ENCODE measurements at places on chromosomes 1 and 21.
A peak's percentile ranks its signal among the peaks of the same experiment; 100 is the strongest.

- no peak for DNase-seq
Measured at GRCh38 chr1:153677718-153678518, 570 bp upstream of the NPR1 start.

DNA sequence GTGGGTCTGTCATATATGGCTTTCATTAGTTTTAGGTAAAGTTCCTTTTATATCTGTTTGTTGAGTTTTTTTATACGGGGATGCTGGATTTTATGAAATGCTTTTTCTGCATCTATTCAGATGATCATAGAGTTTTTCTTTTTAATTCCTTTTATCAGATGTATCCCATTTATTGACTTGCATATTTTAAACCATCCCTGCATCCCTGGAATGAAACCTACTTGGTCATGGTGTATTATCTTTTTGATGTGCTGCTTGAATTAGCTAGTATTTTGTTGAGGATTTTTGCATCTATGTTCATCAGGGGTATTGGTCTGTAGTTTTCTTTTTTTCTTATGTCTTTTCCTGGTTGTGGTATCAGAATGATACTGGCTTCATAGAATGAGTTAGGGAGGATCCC, 118.0 kb downstream of the NME7 start:
- no peak for DNase-seq

DNA sequence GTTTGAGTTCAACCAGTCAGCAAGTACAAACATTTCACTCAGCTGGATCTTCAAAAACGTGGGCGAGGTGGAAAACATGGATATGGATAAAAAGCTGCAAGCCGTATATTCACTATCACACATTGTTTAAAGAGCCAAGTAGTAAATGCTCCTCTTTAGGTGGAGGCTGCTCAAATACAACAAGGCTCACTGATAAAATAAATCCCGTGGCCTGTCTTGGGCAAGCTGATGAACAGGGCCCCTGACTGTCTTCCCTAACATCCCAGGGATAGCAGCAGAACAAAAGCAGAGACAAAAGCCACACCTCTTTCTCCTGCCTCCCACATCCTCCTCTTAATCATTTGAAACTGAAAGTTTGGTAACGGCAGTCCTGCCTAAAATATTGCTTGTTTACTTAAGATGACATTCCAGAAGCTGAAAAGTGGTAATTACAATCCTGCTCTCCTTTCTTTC, 357.7 kb downstream of the TTLL7 start:
- DNase-seq, result no peak

- no peak for DNase-seq
Measured at GRCh38 chr1:174153825-174154107, 5.6 kb upstream of the RABGAP1L start.

DNA sequence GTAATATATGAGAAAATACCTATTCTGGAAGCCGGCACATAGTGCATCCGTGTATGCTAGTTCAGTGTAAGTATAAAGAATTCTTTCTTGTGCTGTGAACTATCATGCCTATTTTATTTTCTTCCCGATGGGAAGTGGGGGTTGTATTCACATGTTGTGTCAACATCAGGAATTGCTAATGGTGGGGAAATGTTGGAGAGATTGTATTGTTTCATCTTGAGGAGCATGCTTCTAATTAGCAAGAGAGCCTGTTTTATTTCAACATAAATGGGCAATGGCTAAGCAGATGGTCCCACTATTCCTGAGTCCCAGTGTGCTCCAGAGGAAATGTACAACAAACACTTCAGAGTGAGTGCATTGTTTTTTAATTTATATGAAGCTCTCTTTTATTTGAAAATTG, 485.2 kb downstream of the PLPP3 start:
- DNase-seq, result no peak

DNA sequence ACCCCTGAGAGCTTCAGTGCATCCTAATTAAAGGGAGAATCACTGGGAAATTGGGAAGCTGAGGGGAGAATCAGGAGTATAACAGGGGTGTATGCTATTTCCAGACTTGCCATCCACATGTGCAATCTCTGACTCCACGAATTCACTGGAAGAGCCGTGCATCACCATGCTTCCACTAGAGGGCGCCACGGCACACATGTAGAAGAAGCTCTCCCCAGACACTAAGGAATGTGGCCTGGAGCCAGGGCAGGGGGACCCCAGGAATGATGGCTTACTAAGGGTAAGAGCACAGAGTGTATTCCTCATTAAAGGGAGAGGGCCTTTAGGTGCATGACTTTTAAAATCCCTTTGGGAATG, 81.5 kb downstream of the ABCA4 start:
- DNase-seq, result peak; percentile 23

DNA sequence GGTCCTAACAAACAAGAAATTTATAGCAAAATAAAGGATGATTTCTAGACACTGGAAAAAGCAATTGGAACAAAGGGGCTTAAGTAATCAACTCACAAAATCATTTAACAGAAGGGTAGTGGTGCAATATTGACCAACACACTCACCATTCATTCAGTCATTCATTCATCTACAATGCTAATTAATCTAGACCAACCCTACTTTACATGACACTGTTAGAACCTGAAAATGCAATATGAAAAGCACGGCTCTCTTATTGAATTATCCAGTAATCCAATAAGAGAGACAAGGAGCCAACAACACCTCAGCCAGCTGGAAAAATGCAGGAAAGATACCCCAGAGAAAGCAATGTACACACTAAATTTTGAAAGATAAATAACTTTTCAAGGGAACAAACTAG, 310.8 kb upstream of the NR5A2 start:
- no peak for DNase-seq

DNA sequence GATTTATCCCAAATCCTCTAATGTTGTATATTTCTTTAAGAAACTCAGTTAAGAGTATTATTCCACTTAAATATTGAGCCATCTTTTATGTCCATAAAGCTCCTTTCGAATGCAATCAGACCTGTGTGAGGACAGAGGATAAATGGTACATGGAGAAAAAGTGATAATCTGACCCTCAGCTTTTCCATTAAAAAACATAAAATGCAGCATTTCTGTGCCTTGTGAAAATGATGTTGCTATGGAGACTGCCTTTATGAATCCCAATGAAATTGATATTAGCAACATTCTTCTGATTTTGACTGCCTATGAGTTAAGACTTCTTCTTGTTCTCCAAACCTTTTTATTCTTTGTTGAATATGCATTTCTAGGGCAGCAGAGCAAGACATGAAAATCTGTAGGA, 44.1 kb upstream of the CYYR1 start:
- DNase-seq, result no peak

DNA sequence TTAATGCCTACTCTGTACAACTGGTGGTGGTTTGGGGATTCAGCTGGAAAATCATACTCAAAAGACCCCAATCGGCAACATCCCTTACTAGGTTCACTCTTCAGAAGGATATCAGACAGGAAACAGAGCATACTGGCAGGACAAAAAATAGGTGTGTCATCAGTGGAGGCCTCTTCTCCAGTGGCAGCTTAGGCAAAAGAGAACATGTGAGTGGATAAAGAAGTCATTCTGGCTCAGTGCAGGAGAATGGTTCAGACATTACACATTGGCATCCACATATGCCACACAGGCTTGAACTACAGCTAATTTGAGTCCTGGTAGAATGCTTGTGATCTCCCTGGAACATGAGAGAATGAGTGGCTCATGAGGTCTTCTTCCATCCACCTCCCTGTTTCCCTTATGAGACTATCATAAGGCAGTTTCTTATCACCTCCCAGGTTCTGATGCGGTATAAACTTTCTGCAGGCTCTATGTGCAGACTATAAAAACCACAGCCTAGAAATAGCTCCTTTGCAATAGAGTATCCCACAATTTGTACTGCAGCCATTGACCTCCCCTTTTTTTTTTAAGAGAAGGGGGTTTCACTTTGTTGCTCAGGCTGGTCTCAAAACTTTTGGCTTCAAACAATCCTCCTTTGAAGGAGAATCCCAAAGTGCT, 24.7 kb downstream of the VAMP4 start:
- DNase-seq, result no peak

- DNase-seq, result no peak
Measured at GRCh38 chr1:204194080-204194479, 2.2 kb downstream of the KISS1 start.

GRCh38 chr1:194366705-194367104, 1180.3 kb upstream of the B3GALT2 start:
- DNase-seq, result no peak

- no peak for DNase-seq
Measured at GRCh38 chr1:208997726-208998312, 585.7 kb upstream of the CAMK1G start.

GRCh38 chr1:26724926-26725325, 29.1 kb downstream of the ARID1A start:
- no peak for DNase-seq

- DNase-seq, result no peak
Measured at GRCh38 chr1:155717041-155717440, 28.1 kb downstream of the DAP3 start.

DNA sequence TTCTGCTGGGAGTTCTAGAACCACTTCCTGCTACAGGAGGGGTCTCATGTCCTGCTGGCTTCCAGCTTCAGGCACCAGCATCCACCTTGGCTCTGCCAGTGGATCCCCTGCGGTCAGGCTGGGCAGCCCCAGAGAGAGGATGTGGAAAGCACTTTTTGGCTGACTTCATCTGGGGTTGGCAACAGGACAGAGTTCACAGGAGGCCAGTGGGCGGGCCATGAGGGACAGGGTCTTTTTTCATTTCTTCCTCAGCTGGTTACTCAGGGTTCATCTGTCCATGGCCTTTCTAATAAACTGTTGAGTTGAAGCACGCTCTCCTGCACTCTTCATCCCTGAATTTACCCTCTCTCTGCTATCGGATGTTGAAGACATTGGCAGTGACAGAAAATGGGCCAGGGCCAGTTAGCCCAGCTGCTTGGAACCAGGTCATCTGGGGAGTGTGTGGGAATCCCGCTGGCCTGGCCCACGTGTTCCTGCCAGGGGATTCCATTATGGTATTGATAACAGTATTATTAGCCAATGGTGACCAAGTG, 45.2 kb downstream of the RPS6KA1 start:
- no peak for DNase-seq

DNA sequence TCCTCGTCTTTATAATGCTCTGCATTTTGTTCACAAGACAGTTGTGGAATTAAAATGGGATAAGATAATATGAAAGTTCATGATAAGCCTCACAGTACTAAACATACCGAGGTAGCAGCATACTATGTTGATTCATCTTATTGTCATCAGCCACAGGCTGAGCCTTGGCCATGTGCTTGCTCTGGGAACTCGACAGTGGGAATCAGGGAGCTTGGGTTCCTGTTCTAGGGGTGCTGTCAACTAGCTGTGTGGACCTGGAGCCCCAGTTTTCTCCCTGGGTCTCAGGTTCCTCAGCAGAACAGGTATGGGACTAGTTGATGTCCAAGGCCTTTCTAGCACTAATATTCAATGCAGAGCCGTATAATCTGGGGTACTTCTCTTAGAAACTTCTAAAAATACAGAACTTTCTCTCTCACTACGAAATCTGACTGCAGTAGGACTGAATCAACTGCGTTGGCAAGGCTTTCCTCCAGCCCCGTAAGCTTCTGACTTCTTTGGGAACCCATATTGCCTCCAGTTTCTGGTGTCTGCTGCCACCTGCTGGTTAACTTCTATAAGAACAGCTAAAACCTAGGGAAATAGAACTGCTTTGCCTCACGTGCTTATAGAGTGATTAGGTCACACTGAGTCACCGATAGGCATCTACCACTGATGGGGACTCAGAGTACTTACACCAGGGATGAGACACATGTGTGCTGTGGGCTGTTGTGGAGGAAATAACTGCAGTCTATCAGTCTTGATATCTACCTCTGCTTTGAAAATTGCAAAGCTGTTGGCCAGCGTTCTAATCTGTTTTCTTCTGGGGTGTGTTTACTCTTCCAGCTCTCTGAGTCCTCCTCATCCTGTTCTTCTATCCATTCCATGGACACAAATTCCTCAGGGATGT, 110.9 kb downstream of the RGL1 start:
- peak; percentile 40 for DNase-seq

DNA sequence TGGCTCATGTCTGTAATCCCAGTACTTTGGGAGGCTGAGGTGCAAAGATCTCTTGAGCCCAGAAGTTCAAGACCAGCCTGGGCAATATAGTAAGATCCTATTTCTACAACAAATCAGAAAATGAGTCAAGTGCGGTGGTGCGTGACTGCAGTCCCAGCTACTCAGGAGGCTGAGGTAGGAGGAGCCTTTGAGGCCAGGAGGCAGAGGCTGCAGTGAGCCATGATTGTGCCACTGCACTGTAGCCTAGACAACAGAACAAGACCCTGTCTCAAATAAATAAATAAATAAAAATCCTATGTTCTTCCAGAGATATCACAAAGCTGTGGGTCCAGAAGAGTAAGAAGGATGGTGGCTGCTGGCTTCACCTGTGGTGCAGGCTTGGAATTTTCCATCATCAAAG, 22.1 kb downstream of the CDA start:
- DNase-seq, result no peak

- no peak for DNase-seq
Measured at GRCh38 chr1:206770531-206771337, at the start of gene IL19. IL19 (plus strand) TSS chr1:206770773; CDS start chr1:206836663, 65,890 bp downstream.

DNA sequence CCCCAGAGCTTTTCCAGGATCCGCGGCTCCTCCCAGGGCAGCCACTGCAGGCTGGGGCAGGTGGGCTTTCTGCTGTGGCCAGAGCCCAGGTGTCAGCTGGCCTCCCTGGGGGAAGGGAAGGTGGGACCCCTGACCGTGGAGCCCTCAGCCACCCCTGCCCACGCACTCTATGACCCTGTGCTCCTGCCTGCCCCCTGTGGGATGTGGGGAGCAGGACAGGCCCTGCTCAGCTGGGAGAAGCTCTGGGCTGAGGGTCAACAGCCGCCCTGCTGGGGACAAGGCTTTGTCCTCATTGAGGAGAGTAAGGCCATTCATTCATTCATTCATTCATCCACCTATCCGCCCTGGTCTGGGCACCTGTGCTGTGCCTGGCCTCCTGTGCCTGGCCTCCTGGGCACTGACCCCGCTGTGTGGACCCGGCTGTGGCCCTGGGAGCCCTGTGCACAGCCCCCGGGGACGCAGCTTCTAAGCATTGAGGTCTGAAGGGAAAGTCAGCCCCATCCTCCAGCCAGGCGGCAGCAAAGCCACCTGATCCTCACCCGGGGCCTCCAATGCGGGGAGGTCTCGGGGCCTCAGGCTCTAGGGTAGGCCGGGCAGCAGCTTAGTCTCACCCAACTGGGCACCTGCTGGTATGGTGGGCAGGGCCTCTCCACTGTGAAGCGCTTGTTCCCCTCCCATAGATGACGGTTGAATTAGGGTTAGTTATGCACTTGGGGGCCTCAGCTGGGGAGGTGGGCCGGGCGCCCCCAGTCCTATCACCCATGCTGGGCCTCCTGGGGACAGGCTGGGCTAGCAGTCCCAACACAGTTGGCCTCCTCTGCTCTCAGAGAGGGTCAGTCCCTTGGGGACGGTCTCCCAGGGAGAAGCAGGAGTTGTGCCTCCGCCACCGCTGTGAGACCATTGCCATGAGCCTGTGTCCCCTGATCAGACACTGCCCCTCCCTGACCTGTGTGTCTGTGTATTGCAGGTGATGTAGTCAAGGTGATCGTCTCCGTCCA, 6.0 kb downstream of the TNFRSF14 start:
- no peak for DNase-seq

GRCh38 chr1:202805886-202806844, 2.1 kb downstream of the KDM5B start:
- no peak for DNase-seq

- DNase-seq, result no peak
Measured at GRCh38 chr1:8201331-8201861, 116.5 kb upstream of the SLC45A1 start.

Data from stimulated activated CD4-positive, alpha-beta T cell treated with anti-CD3 and anti-CD28 coated beads, Interleukin-1b, Interleukin-23, amount 100 ng/mL, for 1 hour (primary cell).